Myocyte (in vitro differentiated cells): ENCODE measurements at places on chromosomes 7 and 10.

DNA sequence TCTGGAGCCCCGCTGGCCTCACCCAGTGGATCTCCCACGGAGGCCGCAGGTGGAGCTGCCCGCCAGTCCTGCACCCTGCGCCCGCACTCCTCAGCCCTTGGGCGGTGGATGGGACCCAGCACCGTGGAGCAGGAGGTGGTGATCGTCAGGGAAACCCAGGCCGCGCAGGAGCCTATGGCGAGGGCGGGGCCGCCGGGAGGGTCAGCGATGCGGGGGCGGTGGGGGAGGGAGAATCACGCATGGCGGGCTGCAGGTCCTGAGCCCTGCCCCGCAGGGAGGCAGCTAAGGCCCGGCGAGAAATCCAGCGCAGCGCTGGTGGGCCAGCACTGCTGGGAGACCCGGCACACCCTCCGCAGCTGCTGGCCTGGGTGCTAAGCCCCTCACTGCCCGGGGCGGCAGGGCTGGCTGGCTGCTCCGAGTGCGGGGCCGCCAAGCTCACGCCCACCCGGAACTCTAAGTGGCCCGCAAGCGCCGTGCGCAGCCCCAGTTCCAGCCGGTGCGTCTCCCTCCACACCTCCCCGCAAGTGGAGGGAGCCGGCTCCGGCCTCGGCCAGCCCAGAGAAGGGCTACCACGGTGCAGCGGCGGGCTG, 524.8 kb upstream of the TPK1 start:
- DNase-seq, result no peak

GRCh38 chr7:83077328-83077727, 85.4 kb downstream of the PCLO start:
- DNase-seq, result no peak

GRCh38 chr7:16071246-16071857, 350.0 kb downstream of the CRPPA start:
- peak; percentile 82 for DNase-seq

DNA sequence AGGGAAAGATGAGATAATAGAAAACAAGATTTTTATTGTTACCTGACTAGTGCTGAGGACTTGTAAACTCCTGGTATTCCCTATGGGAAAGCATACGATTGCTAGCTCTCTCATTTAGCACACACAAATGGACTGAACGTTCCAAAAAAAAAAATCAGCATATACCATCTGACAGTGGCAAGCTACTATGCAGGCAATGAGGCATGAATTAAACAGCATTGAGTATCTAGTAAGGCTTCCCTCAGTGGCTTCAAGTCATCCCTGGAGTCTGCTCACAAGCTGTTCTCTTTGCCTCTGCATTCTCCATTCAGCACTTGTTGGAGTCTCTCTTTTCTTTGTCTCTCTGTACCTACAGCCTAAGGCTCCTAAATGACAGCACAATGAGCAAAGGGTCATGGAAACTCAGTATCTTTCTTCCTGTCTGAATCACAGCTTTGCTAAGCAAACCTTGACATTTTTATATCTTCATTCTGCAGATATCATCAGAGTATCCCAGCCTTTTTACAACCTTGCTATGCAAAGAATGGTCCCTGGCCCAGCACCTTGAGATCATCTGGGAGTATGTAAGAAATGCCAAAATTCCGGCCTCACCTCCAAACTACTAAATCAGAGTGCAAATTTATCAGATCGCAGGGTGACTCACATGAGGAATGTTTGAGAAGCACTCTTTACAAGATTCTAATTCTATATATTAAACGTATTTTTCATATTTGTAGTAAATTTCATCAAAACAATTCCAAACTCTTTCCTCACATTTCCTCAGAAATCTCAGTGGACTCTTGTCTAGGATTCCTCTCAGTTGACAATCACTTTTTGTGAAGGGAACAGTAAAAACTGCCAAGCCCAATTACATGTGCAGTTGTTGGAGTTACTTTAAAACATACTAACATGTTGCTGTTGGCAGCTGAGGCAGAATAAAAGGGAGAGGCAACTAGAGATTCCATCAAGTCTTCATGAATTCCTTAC, 10.8 kb upstream of the LIPA start:
- DNase-seq, result no peak

DNA sequence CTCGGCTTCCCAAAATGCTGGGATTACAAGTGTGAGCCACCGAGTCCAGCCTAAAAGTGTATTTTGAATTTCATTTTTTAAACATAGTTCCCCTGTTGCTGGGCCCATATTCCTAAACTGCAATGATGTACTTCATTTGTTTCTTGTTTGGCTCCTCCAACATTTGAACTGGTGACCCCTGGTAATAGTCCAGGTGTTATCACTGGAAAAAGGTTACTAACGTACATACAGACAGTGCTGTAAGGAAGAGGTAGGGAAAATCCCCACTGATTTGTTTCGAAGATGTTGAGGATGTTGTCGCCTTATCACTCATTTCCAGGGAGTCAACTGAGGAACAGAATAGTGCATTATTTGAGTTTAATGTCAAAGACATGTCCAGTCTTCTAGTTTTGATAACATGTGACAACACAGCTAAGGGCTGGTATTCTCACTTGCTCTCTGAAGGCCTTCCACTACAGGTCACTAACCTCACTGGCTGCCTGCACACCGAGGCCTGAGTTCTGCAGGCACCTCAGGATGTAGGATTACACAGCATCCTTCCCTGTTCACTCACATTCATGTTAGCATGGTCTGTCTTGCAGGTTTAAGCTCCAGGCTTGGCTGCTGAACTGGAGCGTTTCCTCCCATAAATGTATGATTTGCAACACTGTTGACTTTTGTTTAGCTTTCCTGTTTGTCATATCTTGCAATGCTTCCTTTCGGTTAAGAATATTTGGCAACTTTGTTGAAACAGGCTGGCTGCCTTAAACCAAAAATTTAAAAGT, 362.8 kb downstream of the INHBA start:
- no peak for DNase-seq

- no peak for DNase-seq
These were observed 38.8 kb upstream of the NEBL start for GRCh38 chr10:20935931-20936330.

DNA sequence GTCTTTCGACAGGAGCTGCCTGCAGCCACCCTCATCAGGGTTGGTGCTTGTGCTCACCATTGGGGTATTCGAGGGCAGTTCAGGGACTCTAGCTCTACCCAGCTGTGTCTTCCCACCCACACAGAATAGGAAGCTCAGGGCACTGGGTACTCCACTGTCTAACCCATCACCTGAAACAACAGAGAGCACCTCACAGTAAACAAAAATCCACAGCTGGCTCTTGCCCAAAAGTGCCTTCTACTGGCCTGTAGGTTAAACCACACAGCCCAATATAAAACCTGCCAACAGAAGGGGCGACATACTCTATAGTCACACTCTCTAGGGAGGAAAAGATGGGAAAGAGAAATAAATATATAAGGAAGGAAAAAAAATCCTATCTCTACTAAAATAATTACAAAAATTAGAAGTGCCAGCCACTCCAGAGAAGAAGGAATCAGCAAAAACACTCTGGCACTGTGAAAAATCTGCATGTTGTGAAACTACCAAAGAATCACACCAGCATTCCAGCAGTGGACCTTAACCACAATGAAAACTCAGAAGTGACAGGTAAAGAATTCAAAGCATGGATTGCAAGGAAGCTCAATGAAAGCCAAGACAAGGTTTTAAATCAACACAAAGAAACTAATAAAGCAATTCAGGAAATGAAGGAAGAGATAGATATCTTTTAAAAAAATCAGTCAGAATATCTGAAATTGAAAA, 110.0 kb downstream of the HGF start:
- no peak for DNase-seq

GRCh38 chr7:107559864-107560263, 3.9 kb downstream of the COG5 start:
- DNase-seq, result no peak

DNA sequence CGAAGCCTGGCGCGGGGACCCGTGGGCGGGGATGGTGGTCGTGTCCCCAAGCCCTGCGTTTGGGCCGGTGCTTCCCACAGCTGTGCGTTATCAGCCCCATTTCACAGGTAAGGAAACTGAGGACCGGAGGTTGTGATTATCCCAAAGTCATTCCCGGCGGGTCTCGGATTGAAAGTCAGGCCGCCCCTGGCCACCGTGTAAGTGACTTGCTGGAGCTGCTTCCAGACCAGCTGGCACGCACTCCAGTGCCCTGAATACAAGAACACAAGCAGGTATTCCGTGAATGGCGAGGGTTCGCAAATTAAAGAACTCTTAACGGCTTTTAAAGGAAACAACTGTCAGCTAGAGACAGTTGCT, 675 bp upstream of the ATE1 start:
- no peak for DNase-seq

DNA sequence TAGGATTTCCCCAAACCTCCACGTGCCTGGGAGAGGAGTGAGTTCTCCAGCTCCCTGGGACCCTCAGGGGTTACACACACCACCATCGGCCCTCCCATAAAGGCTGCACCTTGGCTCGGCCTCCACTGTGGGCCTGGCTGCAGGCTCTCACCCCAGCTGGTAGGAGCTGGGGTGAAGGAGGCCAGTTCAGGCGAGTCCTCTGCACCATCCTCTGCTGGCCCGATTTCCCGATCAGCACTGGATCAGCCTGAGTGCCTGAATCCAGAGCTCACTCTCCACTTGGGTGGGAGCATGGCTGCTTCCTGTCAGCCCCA, 115.1 kb upstream of the RET start:
- DNase-seq, result no peak

DNA sequence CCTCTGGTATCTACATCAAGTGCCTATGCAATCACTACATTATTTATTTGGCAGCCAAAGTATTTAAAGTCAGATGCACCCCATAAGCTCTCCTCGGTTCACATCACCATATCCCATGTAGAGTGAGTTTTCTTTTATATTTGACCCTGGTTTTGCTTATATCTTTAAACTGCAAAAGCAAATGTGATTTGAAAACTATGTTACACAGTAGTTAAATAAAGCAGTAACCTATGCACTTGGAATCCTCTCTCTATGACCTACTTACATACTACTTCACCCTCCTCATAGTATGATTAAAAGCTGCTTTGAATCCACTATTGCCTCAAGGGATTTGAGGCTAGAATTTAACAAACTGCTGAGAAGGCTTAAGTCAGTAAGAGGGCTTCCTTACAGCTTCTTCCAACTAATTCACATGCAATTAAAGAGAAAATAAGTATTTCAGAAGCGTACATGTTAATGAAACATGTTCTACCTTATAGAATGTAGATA, 2.2 kb upstream of the CELF2 start:
- DNase-seq, result peak; percentile 70

DNA sequence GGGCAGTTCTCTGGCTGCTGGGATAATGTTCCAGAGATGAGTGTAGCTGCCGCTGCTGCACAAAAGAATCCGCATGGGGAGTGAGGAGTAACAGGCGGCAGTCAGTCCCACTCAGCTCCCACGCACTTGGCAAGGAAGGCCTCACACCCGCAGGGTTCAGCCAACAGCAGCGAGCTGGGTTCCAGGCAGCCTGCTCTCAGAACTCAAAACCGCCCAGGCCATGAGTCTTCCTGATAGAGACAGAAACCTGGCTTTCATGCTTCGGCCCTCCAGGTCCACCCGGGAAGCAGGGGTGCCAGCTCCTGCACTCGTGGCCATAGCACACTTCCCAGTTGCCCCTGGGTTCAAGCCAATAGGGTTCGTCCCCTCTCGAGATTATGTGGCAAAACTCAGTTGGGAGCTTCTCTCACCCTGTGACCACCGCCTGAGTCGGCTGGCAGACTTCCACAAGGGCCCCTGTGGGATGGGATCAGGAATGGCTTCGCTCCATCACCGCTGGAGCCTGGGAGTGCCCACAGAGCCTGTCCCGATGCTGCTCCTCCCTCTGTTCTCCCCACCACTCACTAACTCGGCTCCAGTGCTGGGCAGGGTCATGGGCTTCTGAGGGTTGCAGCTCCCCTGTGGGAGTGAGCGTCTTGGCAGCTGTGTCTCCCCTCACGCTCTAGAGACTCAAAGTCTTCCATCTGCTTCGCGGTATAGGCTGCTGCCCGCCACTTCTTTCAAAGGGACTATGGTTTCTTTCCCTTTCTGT, 20.6 kb downstream of the CLRN3 start:
- peak; percentile 33 for DNase-seq

- DNase-seq, result no peak
These were observed 99.8 kb upstream of the GJD4 start for GRCh38 chr10:35505241-35505873.

DNA sequence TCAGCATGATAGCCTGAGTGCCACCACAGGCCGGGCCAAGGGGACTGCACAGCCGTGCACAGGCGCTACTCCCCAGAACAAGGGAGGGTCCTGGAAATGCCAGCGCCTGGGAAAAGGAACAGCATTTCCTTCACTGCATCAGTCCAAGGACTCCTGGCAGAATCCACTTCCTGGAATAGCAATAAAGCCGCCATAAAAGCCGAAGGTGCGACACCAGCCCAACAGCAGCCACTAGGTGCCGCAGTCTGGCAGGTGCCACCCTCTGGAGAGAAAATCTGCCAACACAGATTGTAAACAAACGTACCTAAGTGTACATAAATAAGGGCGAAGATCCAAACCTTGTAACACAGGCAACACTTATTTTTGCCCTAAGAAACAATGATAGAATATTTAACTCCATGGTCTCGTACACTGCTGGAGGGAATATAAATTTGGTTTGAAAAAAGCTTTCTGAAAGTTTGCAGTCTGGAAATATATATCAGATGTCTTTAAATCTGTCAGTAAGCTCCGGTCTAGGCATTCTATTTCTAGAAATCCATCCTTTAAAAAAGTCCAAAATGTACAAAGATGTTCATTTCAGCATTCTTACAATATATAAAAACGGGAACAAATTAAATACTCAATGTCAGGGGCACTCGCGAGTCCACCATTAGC, 22.2 kb downstream of the VOPP1 start:
- no peak for DNase-seq

GRCh38 chr7:158831738-158832091, 2.4 kb upstream of the ESYT2 start:
- no peak for DNase-seq

DNA sequence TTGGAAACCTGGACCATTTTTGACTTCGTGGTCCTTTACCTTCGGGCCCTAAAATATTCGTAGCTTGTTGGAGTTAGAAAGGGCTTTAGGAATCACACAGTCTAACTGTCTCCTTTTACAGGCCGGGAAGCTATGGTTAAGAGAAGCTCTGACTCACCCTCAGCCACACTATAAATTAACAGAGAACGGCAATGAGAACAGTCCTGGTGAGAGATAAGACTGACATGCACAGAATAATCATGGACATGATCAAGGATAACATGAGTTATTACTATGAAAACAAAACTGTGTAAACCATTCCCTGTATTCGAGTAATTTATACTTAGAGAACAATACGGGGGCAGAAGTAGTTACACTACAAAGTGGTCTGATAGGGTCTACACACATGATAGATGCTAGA, 162.5 kb upstream of the MALRD1 start:
- no peak for DNase-seq

- DNase-seq, result no peak
These were observed 74.9 kb upstream of the BTBD16 start for GRCh38 chr10:122196218-122196617.

GRCh38 chr7:26117142-26117807, 34.7 kb upstream of the NFE2L3 start:
- no peak for DNase-seq

GRCh38 chr7:80895056-80895455, 23.8 kb downstream of the SEMA3C start:
- DNase-seq, result peak; percentile 39
